ENCODE measurements at places on chromosomes 12 and 14.

DNA sequence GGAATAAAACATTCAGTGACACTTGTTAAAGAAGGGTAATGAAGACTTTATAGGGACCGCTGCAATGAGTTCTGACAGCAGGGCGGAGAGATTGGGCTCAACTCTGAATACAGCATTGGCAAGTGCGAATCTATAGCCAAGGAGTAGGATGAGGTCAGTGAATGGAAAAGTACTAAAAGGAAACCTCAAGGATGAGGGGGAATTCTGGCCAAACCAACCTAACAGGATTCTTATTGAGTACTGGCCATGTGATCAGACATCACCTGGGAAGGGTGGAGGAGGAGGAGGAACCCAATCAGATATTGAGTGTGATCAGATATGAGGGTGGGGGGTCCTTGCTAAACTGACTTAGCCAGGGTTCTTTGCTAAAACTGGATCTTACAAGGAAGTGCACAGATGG lies 31.0 kb downstream of the DRAM1 start:
- no peak for DNase-seq

GRCh38 chr12:2322554-2323120 lies 269.9 kb downstream of the CACNA1C start:
- no peak for DNase-seq

- peak; percentile 4 for DNase-seq
Observed at GRCh38 chr14:49769171-49769570, 1.2 kb downstream of the KLHDC2 start.

GRCh38 chr12:102913453-102914226 lies 3.4 kb downstream of the PAH start:
- no peak for DNase-seq

DNA sequence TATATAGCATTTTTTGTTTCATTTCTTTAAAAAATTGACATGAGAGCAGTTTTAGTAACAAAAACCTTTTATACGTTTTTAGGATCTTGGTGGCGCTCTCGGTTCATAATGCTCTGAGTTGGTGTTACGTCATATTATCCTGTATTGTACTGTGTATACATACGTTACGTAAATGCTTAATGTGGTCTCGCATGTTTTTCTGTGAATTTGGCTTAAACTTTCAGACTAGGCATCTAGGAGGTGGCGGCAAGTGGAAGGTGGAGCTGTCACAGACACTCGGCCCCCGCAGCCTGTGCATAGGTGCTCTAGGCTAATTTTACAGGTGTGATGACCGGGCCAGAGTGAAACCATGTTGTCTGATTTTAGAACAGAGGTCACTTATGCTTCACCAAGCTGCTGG lies 60.0 kb downstream of the PPP2R5C start:
- DNase-seq = no peak

DNA sequence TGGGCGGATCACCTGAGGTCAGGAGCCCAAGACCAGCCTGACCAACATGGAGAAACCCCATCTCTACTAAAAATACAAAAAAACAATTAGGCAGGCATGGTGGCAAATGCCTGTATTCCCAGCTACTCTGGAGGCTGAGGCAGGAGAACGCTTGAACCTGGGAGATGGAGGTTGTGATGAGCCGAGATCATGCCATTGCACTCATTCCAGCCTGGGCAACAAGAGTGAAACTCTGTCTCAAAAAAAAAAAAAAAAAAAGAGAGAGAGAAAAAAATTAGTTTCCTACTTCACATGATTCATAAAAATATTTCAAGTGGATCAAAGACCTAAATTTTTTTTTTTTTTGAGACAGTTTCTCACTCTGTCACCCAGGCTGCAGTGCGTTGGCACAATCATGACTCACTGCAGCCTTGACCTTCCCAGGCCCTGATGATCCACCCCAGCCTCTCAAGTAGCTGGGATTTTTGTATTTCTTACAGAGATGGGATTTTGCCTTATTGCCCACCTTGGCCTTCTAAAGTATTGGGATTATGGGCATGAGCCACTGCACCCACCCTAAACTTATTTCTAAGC lies 24.9 kb downstream of the FCF1 start:
- peak; percentile 72 for DNase-seq

DNA sequence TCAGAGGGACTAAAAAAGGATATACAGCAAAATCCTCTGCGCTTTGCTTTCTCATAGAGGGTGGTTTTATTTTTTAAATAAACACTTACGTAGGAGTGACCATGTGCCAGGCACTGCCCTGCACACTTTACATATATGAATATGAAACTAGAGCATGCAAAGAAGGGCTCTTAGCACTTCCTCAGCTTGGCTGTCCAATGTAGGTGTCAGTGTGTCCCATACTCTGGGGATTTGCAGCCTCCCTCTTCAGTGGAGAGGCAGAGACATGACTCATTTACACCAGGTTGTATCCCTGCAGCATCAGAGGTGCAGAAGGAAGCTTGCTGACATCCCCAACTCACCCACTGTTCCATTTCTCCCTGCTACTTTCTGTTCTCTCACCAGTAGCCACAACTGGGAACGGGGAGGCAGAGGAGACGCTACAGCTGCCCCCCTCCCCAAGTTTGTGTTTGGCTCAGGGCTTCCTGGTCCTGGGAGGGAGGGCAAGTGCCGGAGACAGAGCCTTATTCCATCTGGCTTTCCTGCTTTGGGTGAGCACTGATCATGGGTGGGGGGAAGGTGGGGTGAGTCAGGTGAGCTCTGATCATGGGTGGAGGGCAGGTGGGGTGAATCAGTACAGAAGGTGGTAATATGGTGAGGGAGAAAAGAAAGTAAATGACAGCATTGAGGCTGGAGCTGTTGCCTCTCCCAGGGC lies 4.9 kb upstream of the KRT5 start:
- DNase-seq = no peak

DNA sequence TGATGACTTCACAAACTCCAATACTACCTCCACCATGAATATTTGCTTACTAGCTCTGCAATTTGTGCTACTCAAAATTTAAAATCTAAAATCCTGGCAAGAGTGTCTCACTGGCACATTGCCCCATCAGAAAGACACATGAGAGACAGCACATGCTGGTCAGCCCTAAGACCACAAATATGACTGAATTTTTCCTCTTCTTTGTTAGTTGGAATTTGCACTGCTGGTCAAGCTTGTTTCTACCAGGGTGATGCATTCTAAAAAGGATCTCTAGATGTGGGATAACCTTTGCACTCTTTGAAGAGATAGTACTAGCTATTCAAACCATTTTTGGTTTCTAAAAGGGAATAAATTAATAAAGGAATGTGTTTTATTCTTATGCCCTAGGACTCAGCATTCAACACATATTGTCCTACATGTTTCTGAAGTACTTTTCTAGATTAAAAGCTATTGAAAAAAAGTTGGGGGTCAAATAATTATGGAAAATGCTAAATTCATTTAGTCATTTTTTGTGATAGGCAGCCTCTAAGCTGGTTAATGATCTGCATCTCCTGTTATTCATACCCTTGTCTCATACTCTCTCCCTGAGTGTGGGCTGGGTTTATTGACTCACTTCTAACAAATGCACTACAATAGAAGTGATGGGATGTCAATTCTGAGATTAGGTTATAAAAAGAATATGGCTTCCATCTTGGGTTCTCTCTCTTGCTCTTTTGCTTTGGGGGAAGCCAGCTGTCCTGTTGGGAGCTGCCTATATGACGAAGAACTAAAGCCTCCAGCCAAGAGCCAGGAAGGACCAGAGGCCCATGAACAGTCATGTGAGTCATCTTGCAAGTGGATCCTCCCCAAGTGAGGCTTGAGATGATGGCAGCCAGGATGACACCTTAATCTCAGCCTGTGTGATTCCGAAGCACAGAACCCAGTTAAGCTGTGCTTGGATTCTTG lies 211.5 kb upstream of the CRY1 start:
- DNase-seq = peak; percentile 70

DNA sequence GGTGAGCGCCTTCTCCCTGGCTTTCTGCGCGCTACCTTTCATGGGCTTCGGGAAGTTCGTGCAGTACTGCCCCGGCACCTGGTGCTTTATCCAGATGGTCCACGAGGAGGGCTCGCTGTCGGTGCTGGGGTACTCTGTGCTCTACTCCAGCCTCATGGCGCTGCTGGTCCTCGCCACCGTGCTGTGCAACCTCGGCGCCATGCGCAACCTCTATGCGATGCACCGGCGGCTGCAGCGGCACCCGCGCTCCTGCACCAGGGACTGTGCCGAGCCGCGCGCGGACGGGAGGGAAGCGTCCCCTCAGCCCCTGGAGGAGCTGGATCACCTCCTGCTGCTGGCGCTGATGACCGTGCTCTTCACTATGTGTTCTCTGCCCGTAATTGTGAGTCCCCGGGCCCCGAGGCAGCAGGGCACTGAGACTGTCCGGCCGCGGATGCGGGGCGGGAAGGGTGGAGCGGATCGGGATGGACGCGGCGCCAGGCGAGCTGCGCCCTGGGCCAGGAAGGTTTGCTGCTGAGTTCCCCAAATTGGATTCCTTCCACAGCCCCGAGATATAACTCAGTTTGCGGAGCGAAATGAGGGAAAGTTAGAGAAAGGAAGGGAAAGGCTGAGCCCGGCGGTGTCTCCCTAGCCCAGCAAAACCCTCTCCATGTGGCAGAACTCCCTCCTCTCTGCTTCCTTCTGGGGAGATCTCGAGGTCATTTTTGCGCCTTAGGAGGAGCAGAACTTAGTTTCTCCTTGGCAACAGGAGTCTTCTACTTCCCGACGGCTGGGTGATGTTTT lies 972 bp downstream of the PTGDR start:
- DNase-seq = no peak

- peak; percentile 77 for DNase-seq
Observed at GRCh38 chr14:87483271-87484260, 509.4 kb downstream of the GALC start.

DNA sequence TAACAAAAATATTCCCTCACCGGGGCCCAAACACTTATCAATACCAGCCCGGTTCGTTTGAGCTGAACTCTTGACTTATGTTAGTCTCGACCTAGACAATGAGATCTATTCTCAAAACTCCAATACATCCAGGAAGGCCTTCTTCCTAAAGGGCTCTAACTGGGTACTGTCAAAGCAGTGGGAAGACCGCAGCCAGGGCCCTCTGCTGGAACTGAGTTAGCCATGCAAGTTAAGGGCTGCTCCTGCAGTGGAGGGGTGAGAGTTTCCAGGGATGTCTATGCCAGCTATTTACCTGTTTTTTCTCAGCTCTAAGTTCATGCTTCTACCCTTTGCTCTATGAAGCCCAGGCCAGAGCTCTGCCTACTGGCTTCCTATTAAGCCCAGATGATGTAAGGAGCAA lies 348.8 kb downstream of the GXYLT1 start:
- no peak for DNase-seq

DNA sequence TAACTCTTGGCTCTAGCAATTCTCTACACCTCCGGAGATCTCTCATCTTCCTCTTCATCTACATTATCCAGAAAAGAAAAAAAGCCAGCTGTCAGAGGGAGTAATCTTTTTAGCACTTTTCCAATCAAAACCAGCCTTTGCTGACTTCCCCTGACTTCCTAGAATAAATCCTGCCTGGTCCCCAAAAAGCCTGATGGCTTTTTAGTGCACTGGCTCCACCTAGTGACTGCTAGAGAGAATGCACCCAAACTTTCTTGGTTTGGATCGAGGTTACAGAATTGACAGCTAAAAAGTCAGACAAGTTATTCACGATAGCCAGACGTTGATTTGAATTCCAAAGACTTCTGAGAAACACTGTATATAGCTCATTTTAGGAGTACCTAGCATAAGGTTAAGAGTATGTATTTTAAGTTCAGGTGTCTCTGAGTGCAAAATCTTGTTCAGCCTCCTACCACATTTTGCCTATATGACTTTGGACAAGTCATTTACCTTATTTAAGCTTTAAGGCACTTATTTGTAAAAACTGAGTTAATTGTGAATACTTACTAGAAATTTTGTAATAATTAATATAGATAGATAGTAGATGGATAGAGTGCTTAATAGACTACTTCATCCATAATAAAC lies 185.7 kb upstream of the GRIN2B start:
- peak; percentile 52 for DNase-seq

Measured in HT1080 (cell line).